Jurkat, Clone E6-1 (cell line): ENCODE measurements at places on chromosomes 12 and 14.

DNA sequence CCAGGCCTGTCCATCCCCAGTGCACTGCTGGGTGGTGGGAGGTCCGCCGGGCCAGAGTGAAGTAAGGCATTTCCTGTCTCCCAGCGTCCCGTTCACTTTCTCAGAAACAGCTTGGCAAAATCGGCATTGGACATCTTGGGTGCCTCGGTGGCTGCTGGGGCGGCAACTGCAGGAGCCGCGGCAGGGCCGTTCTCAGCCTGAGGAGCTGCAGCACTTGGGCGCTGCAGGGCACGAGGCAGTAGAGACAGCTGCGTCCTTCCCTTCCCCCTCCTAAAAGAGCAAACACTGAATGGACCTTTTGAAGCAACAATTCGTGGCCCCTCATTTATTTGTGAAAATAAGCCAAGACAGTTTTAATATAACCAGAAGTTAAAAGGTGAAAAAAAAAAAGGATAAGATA lies 8.3 kb downstream of the FICD start:
- DNase-seq = no peak

DNA sequence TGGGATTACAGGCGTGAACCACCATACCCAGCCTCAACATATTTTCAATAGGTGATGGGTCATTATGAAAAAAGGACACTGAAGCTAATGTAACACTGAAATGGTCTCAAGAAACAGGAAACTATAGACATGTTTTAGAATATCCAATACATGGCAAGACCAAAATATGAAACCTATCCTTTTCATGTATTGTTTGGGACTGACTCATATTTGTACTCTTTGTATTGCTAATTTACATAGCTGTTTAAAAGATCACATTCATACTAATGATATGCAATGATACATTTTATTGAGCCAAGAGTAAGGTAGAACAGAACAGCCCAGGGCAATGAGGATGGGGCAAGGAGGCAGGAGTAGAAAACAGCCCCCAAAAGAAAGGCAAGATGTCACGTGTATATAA lies 32.6 kb downstream of the RESF1 start:
- DNase-seq = no peak

GRCh38 chr12:7628381-7628961 lies 37.2 kb downstream of the APOBEC1 start:
- no peak for DNase-seq

DNA sequence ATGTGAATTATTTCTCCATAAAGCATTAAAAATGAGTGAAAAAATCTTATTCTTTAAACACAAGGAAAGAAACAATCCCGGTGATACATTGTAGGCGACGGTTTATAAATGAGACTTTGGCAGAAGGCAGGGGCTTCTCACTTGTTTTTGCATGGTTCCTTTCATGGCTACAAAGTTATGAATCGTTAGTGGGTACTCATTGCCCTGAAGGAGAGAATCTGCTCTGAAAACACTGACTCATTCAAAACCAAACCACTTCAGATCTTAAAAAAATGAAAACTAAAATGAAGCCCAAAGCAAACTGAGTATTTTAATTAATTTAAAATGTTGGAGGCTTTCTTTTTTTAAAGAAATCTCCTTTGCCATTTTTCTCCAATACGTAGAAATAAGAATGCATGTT lies 41.4 kb upstream of the AMIGO2 start:
- no peak for DNase-seq

DNA sequence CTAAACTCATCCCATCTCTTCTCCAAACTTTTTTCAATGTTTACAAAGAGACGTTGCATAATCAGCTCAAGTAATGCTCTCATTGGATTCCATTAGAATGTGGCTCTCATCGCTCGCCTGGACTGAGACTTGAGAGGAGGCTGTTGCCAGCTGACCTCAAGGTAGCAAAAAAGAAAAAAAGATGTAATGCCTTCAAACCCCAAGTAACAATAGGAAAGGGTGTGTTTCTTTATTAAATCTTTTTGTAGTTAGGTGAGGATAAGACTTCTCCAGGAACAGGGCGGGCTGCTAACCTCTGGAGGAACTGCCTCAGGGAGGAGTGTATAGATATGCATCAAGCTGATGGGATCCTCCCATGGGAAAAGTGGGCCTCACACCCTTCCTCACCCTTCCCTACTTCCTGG lies 956 bp upstream of the PTHLH start:
- no peak for DNase-seq

GRCh38 chr14:104563191-104563741 lies 16.3 kb upstream of the C14orf180 start:
- no peak for DNase-seq

- DNase-seq = no peak
Measured at GRCh38 chr12:26369588-26369987, 174.2 kb downstream of the SSPN start.

GRCh38 chr14:67241411-67242167 lies at the start of gene PALS1:
TSS of gene PALS1 (plus strand) at chr14:67241435. CDS start at chr14:67279171, 37,736 bp downstream.
- DNase-seq = peak; percentile 31

DNA sequence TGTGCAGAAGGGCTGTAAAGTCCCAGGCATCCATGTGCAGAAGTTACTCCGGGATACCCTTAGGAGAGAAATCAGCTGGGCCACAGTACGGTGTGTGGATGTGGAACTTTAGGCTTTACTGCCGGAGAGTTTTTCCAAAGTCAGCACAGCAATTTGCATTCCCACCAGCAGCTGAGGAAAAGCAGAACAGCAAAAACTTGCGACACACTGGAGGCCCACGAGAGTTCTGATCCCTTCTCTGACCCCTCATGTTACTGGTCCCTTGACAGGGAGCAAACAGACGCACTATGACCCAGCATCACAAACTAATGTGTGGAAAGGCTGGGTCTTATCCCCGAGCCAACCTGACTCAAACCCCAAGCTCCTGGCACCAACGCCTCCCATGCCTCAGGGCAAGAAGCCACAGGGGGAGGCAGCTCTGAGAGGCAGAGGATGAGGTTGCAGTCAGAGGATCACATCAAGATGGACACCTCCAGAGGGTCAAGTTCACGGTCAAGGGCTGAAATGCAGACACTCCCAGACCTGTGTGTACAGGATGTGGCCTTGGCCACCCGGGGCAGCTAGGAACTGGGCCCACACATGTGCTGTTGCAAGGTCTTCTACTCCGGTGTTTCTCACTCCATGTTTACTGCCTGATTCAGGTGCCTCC lies 38.6 kb downstream of the CCDC88C start:
- DNase-seq = no peak

DNA sequence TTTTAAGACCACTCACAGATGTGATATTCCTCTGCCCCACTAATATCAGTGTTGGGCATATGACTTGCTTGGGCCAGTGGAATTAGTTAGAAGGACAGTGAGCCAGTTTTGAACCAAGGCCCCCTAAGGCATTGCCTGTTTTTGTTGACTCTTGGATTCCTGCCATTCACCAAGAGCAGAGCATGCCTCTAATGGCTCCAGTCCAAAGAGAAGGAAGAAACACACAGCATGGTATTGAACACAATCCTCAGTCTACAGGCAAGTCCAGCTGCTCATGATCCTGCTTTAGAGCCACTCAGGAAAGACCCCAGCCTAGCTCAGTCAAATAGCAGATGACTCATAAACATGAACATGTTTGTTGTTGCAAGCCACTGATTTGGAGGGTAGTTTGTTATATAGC lies 1201.5 kb downstream of the BCL11B start:
- DNase-seq = no peak

DNA sequence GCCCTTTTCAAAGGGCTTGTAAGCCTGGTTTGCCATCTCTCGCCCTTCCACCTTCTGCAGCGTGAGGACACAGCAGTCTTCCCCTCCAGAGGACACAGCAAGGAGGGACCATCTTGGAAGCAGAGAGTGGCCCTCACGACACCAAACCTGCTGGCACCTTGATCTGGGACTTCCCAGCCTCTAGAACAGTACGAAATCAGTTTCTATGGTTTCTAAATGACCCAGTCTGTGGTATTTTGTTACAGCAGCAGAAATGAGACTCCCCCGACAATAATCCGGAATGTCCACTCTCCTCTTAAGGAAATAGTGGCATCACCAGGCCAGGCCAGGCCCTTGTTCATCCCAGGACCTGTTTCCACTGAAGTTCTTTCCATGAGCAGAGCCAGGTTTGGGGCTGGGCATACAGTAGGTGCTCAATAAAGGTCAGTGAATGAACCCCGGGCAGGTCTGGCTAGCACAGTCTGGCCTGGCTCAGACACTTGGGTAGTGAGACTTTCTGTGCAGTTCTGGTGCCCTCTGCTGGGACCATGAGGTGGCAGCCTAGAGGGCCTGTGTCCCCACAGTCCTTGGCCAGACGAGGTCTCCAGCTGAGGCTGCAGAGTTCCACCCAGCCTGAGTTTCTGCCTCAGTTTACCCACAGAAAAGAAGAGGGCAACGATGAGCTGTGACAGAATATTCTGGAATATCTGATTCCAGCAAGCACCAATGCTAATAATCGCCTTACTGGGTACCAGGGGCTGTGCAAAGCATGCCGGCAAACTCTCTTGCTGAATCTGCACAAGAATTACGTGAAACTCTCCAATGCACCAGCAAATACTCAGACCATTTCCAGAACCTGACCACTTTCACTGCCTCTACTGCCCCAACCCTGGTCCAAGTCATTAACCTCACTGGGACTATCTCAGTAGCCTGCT lies 14.0 kb downstream of the ABCB9 start:
- DNase-seq = peak; percentile 47

- no peak for DNase-seq
Measured at GRCh38 chr12:92550661-92551060, 152.1 kb upstream of the PLEKHG7 start.

DNA sequence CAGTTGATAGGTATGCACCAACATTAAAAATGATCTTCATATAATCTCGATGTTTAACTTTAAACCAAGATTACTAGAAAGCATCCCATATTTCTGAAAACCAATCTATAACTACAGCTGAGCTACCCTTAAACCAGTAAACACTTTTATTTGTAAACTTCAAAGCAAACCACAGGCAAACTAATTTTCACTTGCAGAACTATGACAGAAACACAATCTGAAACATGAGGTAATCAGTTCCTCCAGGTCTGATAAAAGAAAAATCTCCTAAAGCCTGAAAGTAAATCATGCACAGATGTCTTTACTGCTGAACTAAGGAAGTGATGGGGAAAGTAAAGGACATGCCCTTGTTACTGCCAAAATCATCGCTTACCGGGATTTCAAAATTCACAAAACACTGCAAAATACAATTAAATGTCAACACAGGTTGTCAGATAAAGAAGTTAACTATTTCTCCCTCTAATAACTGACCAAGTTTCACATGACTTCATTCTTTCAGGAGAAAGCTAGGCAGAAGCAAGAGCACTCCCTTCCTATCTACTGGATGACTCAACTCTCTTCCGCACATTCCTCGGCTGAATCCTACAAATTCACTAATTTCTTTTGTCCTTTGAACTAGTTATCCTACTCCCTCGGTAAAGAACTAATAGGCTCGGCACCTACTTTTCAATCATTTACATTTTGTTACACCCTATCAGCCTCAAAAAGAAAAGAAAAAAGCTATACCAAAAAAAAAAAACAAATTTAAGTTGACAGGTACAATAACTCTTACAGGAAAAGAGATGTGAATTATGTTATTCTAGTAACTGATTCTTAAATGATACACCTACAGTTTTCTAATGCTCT lies 1.4 kb downstream of the EEA1 start:
- peak; percentile 51 for DNase-seq

- no peak for DNase-seq
Measured at GRCh38 chr14:33564774-33565630, 385.9 kb downstream of the EGLN3 start.

- DNase-seq = no peak
Measured at GRCh38 chr12:118526255-118527095, 150.1 kb downstream of the SUDS3 start.

GRCh38 chr12:8508910-8509841 lies 4.1 kb upstream of the CLEC4D start:
- no peak for DNase-seq
